ENCODE measurements at places on chromosomes 3 and 15.

GRCh38 chr3:160023476-160023875 is 34.8 kb downstream of the IL12A start:
- no peak for DNase-seq

DNA sequence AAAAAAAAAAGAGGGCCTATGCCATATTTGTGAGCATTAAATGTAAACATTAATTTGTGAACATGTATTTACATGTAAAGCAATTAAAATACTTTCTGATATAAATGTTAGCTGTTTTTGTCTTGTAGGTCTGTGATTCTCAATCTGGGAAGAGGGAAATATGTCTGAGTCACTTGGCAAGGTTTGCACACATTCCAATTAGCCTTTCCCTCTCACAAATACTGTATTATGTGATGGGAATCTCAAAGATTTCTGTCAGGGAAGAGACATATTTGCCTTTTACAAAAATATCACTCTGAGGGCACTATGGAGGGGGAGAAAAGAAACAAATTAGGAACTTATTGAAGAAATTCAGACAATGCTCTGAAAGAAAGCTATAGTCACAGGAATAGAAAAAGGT is 483.6 kb downstream of the GBE1 start:
- DNase-seq: no peak

- DNase-seq: no peak
Measured at GRCh38 chr3:29141197-29141917, 139.5 kb upstream of the RBMS3 start.

DNA sequence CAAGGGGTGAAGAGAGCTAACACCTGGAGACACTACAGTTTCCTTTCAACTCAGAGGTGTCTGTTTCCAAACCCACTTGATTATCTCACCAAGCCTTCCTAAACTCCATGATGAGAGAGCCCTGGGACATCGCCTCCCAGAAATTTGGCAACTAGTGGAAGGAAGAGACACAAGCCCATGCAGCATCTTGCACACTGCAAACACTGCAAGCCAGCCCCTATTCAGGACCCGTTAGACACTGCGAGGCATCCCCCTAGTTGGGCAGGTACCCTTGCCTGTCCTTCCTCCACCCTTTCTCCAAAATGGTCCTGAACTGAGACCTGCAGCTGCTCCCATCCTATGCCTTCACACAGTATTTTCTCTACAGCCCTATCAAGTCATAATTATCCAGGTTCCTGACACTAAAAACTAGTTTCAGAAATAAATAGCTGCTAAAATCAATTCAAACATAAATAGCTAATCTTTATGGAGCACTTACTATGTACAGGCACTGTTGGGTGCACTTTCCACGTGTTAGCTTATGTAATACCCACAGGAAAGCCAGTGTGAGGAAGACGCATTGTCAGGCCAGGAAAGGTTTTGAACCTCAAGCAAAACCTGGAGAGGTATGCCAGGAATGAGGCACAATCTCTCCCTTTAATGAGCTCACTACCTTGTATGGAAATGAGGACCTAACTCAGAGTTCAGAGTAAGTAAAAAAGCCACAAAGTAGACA is 2.8 kb downstream of the MAGI1 start:
- DNase-seq: no peak

DNA sequence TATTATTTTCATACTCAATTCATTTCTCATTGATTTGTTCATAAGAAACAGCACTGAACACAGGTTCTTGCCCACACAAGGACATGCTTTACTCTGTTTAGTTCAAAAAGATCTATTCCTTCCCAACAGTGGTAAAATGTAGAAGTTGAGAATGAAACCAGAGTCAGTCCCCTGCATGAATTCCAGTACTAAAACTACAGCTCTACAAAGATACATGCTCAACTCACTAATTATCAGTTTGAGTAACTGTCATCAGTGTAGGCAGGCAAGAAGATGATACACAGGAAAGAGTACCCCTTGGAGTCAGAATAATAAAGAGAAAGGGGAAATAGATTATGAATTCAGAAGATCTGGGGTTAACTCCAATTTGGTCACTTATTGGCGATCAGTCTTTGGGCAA is 43.2 kb downstream of the NR2E3 start:
- DNase-seq: no peak

DNA sequence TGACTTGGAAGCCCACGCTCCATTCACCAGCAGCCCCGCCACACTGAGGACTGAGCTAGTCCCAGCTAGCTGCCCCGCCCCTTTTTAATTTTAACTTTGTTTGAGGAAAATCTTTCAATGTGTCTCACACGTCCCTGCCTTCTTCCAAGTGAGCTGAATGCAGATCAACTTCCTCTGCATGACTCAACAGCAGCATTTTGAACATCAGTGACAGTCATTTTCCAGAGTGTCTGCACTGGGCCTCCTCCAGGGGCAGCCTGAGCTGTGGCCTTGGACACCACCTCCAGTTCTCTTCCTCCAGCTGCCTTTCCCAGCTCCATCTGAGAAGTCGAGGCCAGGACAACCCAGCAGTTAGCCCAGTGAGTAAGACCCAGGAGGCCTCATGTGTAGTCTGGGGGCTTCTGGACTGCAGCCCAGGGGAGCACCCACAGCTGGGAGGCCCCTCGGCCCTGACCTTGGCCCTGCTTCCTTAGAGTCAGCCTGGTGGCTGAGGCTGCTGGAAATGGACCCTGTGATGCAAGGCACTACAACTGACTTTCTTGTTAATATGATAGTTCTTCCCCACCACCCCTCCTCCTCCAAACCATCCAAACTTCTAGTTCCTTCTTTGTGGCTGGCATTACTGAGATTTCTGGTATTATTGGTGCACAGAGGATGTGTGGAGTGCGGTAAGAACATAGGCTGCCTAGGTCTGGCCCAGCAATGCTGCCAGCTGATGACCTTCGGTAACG is 21.4 kb upstream of the ESYT3 start:
- no peak for DNase-seq

DNA sequence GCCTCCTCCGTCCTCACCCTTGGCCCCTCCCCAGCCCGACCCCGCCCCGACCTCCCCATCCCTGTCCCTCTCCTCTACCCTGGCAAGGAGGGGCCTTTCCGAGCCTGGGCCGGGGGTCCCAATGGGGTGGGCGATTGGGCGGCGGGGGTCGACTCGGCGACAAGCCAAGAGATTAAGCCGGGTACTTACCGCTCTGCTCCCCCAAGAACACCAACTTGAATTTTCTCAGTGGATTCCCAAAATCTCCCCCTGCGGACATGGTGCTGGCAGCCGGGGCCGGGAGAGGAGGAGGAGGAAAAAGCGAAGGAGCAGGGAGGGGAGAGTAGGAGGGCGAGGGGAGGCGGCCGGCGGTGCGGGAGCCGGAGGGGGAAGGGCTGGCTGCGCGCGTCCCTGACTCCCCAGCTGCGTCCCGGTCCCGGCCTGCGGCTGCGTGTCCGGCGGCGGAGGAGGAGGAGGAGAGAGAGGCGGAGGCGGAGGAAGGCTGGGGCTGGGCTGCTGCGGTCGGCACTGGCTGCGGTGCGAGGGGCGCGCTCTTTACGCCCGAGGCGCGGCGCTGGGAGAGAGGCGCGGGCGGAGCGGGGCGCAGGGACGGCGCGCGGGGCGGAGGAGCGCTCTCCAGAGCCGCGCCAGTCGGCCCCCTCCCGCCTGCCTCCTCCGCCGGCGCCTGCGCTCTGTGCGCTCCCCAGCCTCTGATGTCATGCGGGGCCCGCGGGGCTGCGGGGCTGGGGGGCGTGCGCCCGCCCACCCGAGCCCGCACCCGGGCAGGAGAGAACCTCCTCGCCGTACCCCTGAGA is at the start of gene RAB6B:
Gene RAB6B, minus strand, starts transcription at position 675 of the 794 bp plus-strand sequence. Its CDS starts 416 bp downstream, at position 259.
- DNase-seq: no peak

- DNase-seq: no peak
Measured at GRCh38 chr3:6448011-6448410, 412.9 kb upstream of the GRM7 start.

Data from DND-41 (cell line).